HFFc6 (cell line): ENCODE measurements at places on chromosomes 4 and X. TPM values are rescaled to one million over a fixed set of nuclear protein-coding genes. Genes with fewer than 3 reads are reported as not detected.

- DNase-seq = no peak
Measured at GRCh38 chr4:83922402-83922801, 386.5 kb downstream of the GPAT3 start.

GRCh38 chrX:108097380-108097779 lies 5.8 kb downstream of the ATG4A start:
- peak; percentile 2 for DNase-seq

DNA sequence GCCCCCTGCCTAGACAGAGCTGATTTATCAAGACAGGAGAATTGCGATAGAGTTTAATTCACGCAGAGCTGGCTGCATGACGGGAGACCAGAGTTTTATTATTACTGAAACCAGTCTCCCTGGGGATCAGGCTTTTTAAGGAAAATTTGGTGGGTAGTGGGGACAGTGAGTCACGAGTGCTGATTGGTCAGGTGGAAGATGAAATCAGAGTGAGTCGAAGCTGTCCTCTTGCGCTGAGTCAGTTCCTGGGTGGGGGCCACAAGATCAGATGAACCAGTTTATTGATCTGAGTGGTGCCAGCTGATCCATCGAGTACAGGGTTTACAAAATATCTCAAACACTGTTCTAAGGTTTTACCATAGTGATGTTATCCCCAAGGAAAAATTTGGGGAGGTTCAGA lies 36.6 kb downstream of the MYOZ2 start:
- DNase-seq = no peak

- DNase-seq = no peak
Measured at GRCh38 chrX:63934791-63935190, 149.8 kb upstream of the ARHGEF9 start.

- no peak for DNase-seq
Measured at GRCh38 chr4:143667461-143667860, 33.0 kb downstream of the FREM3 start.

- no peak for DNase-seq
Measured at GRCh38 chrX:4243759-4244158, 530.3 kb upstream of the PRKX start.

- peak; percentile 49 for DNase-seq
Measured at GRCh38 chrX:15973299-15973698, 118.7 kb upstream of the AP1S2 start.

GRCh38 chr4:16745009-16745635 lies 153.3 kb downstream of the LDB2 start:
- DNase-seq = peak; percentile 63

- no peak for DNase-seq
Measured at GRCh38 chr4:10730590-10730989, 46.0 kb upstream of the CLNK start.

PHEX gene
- total RNA-seq = 0.08 to 0.09 TPM (median 0.08 TPM) in 3 replicates

MUC7 gene
- total RNA-seq = not detected in 3 replicates

PSAPL1 gene
- not detected in 3 replicates for total RNA-seq

PCDH11X gene
- not detected in 3 replicates for total RNA-seq

CDX4 gene
- total RNA-seq = not detected in 3 replicates

SHOX gene
- total RNA-seq = 27.1 to 38.8 TPM (median 38.6 TPM) in 3 replicates
